ENCODE measurements at places on chromosomes 4 and X. TPM values are rescaled to one million over a fixed set of nuclear protein-coding genes. Genes with fewer than 3 reads are reported as not detected.

DNA sequence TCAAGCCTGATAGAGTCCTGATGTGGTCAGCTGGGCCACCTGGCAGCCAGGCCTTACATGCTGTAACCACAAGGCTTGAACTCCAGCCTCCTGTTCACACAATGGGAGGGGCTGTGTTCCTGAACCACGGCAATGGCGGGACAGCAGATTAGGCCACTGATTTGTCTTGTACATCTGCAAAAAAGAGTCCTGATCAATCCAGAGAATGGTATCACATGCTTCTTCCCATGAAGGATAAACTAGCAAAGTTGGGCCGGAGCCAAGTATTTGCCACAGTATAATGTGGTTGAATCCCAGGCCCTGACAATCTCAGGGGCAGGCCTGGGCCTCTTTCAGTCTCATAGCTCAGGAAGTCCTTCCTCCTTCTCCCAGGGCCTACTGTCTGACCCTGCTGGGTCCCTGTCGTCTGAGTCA lies 2182.5 kb upstream of the AGA start:
- no peaks in the 10 kb centered on the region for H3K4me1 ChIP-seq
- H3K27ac ChIP-seq: no peak overlapping the region
- H3K27me3 ChIP-seq: no peaks in the 10 kb centered on the region
- no peak overlapping the region for H3K4me3 ChIP-seq

DNA sequence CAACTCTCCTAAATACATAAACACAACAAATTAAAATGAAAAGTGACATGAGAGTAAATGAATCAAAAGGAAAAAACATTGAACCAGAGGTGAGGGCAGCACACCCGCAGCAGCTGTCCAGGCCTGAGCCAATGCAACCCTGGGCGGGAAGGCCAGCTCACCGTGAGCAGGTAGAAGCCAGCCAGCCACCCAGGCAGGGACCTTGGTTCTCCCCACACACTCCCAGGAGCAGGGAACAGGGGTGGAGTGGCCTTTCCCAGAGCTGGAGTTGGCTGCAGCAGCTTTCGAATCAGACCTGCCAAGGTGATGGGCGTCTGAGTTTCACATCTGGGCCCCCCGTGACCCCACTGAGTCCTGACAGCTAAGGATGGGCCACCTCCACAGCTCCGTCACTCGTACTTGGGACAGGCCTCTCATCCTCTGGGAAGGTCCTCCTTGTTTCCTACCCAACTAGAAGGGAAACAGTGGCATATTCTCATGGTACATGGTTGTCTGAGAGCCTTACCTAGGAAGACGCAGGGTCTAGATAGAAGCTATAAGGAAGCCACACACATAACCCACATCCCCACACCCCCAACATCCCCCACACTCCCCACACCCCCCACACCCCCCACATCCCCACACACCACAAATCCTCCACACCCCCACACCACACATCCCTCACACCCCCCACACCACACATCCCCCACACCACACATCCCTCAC lies 172.2 kb downstream of the DCLK2 start:
- H3K36me3 ChIP-seq: no peaks in the 10 kb centered on the region
- H3K27ac ChIP-seq: no peak overlapping the region
- no peaks in the 10 kb centered on the region for H3K27me3 ChIP-seq
- no peaks in the 10 kb centered on the region for H3K4me1 ChIP-seq
- H3K4me3 ChIP-seq: no peak overlapping the region
- no peak for DNase-seq

GRCh38 chrX:11499076-11500044 lies 166.4 kb downstream of the ARHGAP6 start:
- H3K36me3 ChIP-seq: no peaks in the 10 kb centered on the region
- DNase-seq: no peak
- no peak overlapping the region for H3K4me3 ChIP-seq

DNA sequence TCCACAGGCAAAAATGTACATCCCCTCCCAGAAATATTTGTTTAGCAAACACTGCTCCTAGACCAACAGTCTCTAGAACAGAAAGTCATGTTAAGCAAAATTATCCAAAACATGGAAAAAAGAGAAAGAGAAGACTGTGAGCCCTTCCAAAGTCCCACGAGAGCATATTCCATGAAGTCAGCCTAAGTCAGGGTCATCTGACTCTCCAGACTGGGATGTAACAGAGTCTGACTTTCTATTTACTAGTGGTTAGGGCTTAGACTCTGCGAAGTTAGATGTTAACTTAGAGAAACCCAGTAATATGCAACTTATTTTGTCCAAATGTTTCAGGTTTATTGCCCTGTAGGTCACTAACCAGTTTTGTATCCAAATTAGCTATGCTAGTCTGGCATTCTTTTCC lies 102.3 kb downstream of the MID1 start:
- H3K4me1 ChIP-seq: no peaks in the 10 kb centered on the region
- no peaks in the 10 kb centered on the region for H3K36me3 ChIP-seq
- no peaks in the 10 kb centered on the region for H3K27me3 ChIP-seq
- H3K4me3 ChIP-seq: no peak overlapping the region

- H3K36me3 ChIP-seq: no peaks in the 10 kb centered on the region
- no peak overlapping the region for H3K27ac ChIP-seq
- no peaks in the 10 kb centered on the region for H3K4me1 ChIP-seq
- no peak for DNase-seq
Measured at GRCh38 chr4:17780501-17781299, 721 bp downstream of the FAM184B start.

- no peaks in the 10 kb centered on the region for H3K27me3 ChIP-seq
- H3K27ac ChIP-seq: no peak overlapping the region
- no peak overlapping the region for H3K4me3 ChIP-seq
Measured at GRCh38 chr4:48954314-48954713, 31.8 kb upstream of the CWH43 start.

GRCh38 chr4:88286897-88287296 lies 2.5 kb upstream of the PPM1K start:
- no peak for DNase-seq
- H3K36me3 ChIP-seq: no peaks in the 10 kb centered on the region
- H3K4me1 ChIP-seq: peaks cover 19% of the 10 kb centered on the region
- H3K27me3 ChIP-seq: no peaks in the 10 kb centered on the region
- no peak overlapping the region for H3K27ac ChIP-seq

- no peaks in the 10 kb centered on the region for H3K27me3 ChIP-seq
- no peak for DNase-seq
- H3K27ac ChIP-seq: no peak overlapping the region
- no peaks in the 10 kb centered on the region for H3K4me1 ChIP-seq
- H3K36me3 ChIP-seq: no peaks in the 10 kb centered on the region
- H3K4me3 ChIP-seq: no peak overlapping the region
Measured at GRCh38 chr4:142035566-142035965, 399.2 kb downstream of the IL15 start.

DNA sequence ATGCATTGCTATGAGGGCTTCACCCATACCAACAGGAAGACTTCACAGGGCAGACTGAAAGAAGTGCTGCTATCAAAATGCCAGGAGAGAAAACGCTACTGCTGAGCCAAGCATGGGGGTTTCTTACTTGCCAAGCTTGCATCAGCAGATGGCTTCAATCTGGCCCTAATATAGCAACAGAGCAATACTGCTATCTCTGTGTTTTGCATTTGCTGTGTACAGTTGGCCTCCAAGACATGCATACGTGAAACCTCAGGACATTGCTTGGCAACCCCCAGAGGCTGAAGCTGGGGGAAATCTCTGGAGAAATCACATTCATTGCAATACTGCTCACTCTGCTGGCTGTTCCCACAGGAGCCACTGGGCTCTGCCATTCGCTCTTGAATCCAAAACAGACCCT lies 127.2 kb upstream of the GPC4 start:
- H3K36me3 ChIP-seq: no peaks in the 10 kb centered on the region
- H3K27ac ChIP-seq: no peak overlapping the region
- no peaks in the 10 kb centered on the region for H3K27me3 ChIP-seq
- H3K4me1 ChIP-seq: no peaks in the 10 kb centered on the region
- DNase-seq: no peak

DNA sequence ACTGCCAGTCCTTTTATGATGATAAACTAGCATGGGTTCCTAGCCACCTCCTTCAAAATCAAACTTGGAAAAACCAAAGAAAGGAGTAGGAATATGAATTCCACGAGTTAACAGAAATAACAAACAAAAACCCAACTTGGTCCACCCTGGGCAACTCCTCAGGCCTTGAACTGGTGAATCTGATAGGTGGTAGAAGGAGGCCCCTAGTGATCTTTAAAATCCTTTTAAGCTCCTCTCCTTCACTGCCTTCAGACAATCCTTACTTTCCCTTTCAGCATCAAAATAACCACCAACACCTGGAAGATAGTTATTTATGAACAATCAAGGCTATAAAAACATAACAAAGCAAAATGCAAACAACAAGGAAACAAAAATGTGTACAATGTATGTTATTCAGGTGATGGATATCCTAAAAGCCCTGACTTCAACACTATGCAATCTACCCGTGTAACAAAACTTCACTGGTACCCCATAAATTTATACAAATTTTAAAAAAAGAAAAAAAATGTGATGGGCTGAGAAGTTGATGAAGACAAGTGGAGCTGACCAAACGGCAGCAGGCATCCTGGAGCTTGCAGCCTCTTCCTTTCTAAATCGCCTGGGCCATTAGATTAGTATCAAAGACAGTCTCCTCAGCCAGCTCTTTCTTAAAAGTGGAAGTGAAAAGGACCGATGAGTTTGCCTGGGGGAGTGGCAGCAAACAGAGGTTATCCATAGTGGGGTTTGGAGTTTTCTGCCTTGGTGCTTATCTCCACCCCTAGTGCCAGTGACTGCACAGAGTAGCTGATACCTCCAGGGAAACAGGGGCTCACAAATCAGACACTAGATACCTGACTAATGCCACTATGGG lies 179.6 kb downstream of the TMA16 start:
- no peak overlapping the region for H3K4me3 ChIP-seq
- H3K27me3 ChIP-seq: no peaks in the 10 kb centered on the region
- no peak for DNase-seq
- H3K36me3 ChIP-seq: no peaks in the 10 kb centered on the region
- H3K27ac ChIP-seq: no peak overlapping the region

- no peak overlapping the region for H3K4me3 ChIP-seq
- H3K36me3 ChIP-seq: no peaks in the 10 kb centered on the region
- H3K27me3 ChIP-seq: no peaks in the 10 kb centered on the region
- H3K27ac ChIP-seq: no peak overlapping the region
- DNase-seq: no peak
Measured at GRCh38 chr4:99447079-99447478, 11.9 kb upstream of the ADH7 start.

DNA sequence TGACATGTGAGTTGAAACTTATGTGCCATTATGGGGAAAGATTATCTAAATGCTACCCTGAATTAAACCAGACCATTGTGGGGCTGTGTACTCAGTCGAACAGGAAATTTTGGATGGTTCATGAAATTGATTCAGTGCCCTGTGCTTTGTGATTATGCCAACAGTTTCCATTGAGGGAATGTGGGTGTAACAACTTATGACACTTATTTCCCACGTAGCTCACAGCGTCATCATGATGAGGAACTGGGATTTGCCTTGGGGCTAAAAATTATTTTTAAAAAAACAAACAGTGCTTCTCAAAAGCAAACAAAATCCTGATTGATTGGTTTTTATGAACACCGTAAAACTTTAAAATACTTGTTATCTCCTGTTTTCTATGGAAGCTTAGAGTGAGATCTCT lies 8.3 kb upstream of the CLTRN start:
- peaks cover 19% of the 10 kb centered on the region for H3K4me1 ChIP-seq
- DNase-seq: no peak
- H3K27me3 ChIP-seq: no peaks in the 10 kb centered on the region
- H3K27ac ChIP-seq: no peak overlapping the region
- no peak overlapping the region for H3K4me3 ChIP-seq

DNA sequence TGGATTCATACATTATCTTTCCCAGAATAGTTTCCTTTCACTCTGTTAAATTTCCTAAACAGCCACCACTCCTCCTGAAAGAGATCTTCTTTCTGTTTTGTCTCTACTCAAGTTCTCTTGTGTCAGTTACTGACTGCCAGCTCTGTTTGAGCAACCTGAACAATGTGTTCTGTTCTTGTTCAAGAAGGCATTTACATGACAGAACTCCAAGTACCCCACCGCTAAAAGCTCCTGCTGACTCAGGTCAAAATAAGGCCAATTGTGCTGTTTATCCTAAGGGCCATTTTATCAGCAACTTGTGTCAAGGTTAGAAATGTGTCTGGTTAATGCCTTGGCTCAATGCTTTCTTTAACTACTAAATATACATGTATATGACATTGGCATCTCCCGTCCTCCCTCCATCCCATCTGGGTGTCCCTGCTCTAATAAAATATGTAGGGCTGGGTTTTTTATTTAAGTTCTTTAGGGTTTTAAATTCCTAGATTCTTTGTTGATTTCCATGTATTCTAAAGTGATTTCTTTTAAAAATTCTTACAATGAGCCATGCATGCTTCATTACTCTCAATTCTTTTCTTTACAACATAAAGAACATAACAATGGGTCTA lies 144.3 kb upstream of the PAQR3 start:
- no peak for DNase-seq

GRCh38 chrX:6857749-6858148 lies 289.8 kb upstream of the STS start:
- no peaks in the 10 kb centered on the region for H3K36me3 ChIP-seq
- no peak overlapping the region for H3K4me3 ChIP-seq
- no peak for DNase-seq
- no peak overlapping the region for H3K27ac ChIP-seq

DNA sequence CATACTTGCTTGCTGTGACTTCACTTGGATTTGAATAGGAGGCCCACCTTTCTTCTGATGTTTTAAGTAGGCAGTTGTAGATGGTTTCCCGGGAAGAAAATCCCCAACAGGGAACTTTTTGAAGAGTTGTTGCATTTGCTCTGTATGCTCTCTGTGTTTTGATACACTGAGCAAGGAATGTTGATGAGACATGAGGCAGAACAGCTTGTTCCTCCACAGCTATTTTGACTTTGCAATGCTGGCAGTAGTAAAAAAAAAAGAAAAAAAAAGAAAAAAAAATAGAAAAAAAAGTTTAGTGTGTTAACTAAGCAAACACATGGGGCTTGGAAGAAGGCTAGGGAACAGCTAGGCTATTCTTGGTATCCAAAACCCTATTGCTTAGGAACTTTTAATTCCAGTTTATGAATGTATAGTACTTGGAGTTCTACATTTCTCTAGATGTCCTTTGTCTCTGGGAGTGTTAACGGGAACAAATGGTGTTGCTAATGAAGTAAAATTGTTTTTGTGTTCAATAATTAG lies 23.4 kb upstream of the PAQR3 start:
- H3K4me3 ChIP-seq: no peak overlapping the region
- no peak for DNase-seq

DNA sequence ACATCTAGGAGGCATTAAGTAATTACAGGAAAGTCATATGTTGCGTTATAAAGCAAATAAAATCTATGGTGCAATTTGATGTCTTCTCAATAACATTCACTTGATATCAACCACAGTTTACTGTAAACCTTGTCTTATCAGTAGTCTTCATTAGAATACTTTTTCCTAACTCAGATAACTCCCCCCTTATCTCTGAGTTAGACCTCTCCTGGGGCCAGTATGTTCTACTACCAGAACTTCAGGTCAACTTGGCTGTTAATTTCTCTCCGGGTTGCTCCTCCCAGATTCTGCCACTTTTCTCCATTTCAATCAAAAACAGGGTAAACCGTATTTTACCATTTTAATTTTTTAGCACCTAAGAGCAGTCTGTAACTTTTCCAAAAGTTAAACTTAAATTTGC lies 50.0 kb downstream of the KDR start:
- H3K4me1 ChIP-seq: no peaks in the 10 kb centered on the region
- no peak for DNase-seq
- H3K4me3 ChIP-seq: no peak overlapping the region
- no peaks in the 10 kb centered on the region for H3K36me3 ChIP-seq
- no peak overlapping the region for H3K27ac ChIP-seq

Gene SRPX
- polyA plus RNA-seq: not detected

Gene SNCA
- polyA plus RNA-seq: 1.8 TPM

Gene SPOCK3
- polyA plus RNA-seq: not detected

Gene ASB5
- not detected for polyA plus RNA-seq

Gene FATE1
- not detected for polyA plus RNA-seq

Gene KCNIP4
- polyA plus RNA-seq: 0.11 TPM

Gene KLF8
- polyA plus RNA-seq: 4.1 TPM

Gene NEUROG2
- polyA plus RNA-seq: not detected

Gene PROM1
- not detected for polyA plus RNA-seq

Gene TMPRSS11E
- polyA plus RNA-seq: not detected

All from CD4-positive, alpha-beta memory T cell (primary cell).